ENCODE measurements at places on chromosomes 1 and 21. TPM values are rescaled to one million over a fixed set of nuclear protein-coding genes. Genes with fewer than 3 reads are reported as not detected.

Gene PRAMEF33
- not detected for polyA plus RNA-seq

Gene TDRD5
- 2.6 TPM for polyA plus RNA-seq

Gene TFF3
- polyA plus RNA-seq: 3.9 TPM

Gene PEF1
- polyA plus RNA-seq: 78.7 TPM

Gene SCAMP3
- polyA plus RNA-seq: 61.0 TPM

Gene FOXO6
- 1.6 TPM for polyA plus RNA-seq

Gene CHI3L1
- 8.4 TPM for polyA plus RNA-seq

Gene SPATA17
- polyA plus RNA-seq: 13.9 TPM

Gene TNFRSF9
- polyA plus RNA-seq: 0.16 TPM

Gene KRTAP24-1
- polyA plus RNA-seq: not detected

Gene TENT5C
- 2.4 TPM for polyA plus RNA-seq

Gene PHLDA3
- polyA plus RNA-seq: 9.7 TPM

Gene TACSTD2
- 27.4 TPM for polyA plus RNA-seq

Gene VWA5B1
- 2.7 TPM for polyA plus RNA-seq

Gene ITLN1
- 1.4 TPM for polyA plus RNA-seq

Data from left renal cortex interstitium (tissue), 4 donors.